Iris pigment epithelial cell (primary cell): ENCODE measurements at places on chromosomes 7 and 10.

- DNase-seq = no peak
Observed at GRCh38 chr10:59628456-59628855, 81.2 kb downstream of the SLC16A9 start.

GRCh38 chr10:21814866-21815265, 188.7 kb downstream of the DNAJC1 start:
- no peak for DNase-seq

DNA sequence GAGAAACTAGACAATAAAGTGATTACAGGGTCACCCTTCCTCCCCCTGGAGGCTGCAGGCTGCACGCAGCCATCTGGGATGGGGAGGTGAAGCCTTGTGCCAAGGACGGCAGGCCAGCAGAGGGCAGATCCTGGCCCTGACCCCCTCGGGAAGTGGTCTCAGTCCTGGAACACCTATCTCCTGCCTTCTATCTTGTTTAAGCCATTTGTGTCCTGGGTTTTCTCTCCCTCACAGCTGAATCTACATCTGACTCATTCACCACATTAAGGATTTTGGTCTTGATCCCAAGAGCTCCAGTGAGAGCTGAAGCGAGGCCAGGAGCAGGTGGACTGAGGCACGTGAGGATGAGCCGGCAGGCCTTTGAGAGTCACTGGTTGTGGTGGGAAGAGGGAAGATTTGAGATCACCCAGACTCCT, 16.4 kb upstream of the PARP12 start:
- DNase-seq = peak; percentile 49

DNA sequence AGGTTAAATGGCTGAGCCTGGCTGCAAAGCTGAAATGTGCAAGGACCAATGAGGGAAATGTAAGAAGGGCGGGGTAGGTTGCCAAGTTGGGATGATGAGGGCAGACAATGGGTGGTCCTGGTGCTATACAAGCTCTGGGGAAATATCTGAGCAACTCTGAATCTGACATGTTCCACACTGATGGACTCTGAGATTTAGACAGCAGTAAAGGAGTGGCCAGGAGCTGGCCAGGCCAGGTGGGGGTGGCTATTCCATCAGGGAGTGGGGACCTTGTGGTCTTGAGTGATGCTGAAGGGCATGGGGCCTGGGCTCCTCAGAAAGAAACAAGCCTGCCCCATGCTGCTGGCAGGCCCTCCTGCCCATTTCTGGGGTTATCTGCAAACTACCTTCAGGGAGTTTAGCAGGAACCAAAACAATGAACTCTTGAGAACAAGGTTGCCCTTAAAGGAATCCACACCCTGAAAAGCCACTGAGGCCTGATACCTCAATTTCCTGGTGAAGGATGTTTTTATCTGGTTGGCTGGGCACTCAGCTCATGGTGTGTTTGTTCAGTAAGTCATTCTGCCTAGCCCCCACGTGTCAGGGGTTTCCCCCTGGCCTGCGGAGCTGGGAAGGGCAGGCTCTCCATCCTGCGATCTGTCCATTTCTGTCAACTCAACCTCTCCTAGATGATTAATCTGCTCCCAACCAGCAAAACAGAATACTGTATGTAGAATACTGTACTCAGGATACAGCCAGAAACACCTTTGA, 143.3 kb upstream of the TNS3 start:
- peak; percentile 65 for DNase-seq

GRCh38 chr7:5670183-5670935, 111.1 kb downstream of the RNF216 start:
- peak; percentile 47 for DNase-seq

GRCh38 chr10:80685355-80685754, 147.7 kb downstream of the SH2D4B start:
- DNase-seq = no peak

DNA sequence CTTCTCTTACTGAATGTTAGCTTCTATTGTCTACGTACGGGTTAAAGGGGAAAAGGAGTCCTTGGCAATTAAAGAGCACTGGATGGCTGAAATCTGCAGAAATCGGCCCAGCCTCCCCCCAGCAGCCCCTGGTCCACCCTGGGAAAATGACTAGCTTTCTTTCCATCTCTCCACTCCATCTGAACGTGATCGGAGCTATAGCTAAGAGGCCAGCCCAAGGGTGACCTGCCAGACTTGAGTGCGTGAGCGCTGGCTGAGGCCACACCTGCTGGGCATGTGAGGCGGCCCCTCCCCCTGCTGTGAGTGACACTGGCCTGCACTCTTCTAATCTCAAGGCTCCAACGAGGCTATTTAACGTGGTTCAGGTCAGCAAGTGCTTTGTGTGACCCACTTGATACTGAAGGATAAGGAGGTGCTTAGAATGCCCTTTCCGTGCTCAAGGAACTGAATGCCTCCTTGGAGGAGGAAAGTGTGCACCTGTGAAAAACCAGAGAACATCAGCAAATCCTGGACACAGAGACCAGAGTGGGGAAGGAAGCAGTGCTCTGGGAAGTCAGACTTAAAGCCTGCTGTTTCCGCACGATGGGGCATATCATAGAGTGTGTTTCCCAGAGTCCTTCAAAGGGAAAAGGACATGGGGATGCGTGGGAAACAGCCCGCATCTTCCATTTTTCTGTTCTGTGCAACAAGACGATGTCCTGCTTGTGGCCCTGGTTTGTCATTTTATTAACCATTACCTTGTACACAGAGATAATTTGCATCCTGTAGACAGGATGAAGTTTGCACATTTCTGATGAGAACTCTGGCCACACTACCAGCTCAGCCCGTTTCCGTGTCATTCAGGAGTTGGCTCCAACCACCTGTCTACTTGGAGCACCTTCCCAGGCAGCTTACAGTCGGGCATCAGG, 12.5 kb upstream of the MNX1 start:
- no peak for DNase-seq

DNA sequence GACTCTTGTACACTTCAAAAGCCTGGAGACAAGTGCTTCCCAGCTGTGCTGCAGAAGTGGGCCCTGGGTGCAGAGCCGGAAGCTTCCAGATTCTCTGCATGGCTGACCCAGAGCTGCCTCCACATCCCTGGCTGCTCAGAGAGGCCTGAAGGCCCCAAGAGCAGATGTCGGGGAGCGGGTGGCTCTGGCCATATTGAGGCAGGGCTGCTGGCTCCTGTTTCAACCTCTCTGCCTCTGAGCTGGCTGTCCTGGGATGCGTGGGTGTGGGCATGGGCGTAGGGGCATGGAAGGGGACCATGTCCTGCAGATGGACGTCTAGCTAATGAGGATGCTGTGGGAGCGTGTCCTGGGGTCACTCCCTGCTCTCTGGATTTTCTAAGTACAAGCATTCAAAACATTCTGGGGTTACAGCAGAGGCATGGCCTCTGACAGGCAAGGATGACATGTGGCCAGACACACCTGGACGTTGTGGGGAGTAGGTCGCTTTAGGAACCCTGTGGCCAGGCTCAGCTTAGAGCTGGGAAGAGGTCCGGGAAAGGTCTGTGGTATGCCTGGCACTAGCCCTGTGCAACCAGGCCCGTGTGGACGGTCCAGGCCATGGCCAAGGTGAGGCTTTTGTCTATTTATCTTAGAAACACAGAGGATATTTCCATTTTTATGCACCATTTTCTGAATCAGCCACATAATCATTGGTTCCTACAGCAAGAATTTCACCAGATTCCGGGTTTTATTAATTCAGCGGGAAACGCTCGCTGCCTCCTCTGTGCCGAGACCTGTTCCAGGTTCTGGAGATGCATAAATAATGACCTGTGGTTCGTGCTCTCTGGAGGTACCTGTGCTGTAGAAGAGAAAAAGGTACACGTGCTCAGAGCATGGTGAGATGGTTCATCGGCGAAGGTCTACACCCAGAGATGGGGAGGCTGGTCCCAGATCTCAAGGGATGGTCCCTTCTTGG, 361.1 kb downstream of the GLRX3 start:
- no peak for DNase-seq

GRCh38 chr10:69295027-69295636, 16.8 kb downstream of the HK1 start:
- no peak for DNase-seq

DNA sequence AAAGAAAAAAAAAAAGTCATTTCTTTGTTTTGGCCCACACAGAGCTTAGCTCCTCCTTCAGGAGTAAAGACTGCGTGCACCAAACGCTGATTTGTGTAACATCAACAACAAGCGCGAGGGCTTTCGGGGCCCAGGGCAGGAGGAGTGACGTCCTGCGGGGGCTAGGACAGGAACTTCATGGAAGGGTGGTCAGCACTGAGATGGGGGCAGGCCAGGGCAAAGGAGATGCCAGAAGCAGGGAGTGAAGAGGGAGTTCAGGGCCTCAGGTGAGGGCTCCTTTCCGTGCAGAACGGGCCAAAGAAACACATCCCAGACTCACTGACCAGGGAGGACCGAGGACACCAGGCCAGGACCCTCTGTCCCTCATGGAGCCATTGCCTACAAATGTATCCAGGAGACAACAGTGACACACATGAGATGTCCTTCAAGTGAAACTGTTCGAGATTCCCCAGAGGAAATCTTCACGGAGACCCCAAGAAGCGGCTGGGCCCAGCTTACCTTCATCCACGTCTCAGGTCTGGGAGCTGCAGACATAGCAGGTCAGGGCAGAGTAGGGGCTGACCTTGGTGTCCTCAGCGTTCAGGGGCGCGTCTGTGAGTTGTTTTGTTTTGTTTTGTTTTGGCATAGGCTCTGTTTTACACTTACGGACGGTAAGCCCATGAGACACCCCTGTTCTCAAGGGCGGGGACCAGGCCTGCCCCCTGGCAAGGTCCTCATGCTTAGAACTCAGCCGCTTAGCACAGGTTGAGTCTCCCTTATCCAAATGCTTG, 30.4 kb upstream of the SHH start:
- no peak for DNase-seq

GRCh38 chr7:48244864-48245271, 73.6 kb downstream of the ABCA13 start:
- peak; percentile 34 for DNase-seq

- DNase-seq = no peak
Observed at GRCh38 chr7:75649462-75649861, 89.3 kb downstream of the HIP1 start.

DNA sequence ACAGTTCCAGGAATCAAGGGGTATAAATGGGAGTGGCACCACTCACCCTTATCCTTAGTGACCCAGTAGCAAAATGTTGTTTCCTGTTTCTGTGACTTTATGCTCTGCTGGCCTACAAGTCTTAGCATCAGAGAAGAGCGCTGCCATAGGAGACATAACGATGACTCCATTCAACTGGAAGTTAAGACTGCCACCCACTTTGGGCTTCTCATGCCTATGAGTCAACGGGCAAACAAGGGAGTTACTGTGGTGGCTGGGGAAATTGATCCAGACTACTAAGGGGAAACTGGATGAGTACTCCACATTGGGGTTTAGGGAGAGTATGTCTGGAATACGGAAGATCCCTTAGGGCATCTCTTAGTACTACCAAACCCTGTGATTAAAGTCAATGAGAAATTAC, 40.6 kb upstream of the PIK3CG start:
- no peak for DNase-seq

DNA sequence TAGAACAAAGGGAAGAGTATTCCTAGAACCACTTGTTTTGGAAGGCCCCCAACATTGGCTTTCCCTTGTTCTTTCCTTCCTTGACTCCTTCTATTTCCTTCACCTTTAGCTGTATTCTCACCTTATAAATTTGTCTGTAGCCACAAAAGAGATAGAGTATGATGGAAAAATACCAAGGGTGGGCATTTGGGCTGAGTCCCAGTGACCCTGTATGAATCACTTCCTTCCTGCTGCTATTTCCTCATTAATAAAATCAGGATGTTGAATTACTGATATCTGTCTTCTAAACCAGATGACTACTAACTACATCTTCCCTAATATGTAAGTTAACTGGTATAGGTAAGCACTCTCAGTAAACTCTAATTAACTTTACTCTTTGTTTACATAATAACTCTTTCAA, 55.1 kb downstream of the IFIT5 start:
- DNase-seq = no peak

DNA sequence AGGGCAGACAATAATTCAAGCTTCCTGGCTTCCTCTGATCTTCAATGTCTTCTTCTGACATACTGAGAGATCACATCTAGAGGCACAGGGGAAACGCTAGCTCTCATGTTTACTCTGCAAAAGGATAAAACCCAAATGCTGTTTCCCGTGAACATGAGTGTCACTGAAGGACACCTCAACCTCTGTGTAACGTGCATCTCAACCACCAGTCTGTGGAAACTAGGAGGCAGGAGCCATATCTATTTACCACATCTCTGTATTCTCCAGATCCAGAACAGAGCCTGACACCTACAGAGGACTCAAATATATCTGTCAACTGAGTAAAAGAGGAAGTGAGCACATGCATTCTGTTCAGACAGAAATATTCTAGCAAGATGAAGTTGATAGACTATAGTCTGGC, 140.3 kb upstream of the TARP start:
- no peak for DNase-seq

DNA sequence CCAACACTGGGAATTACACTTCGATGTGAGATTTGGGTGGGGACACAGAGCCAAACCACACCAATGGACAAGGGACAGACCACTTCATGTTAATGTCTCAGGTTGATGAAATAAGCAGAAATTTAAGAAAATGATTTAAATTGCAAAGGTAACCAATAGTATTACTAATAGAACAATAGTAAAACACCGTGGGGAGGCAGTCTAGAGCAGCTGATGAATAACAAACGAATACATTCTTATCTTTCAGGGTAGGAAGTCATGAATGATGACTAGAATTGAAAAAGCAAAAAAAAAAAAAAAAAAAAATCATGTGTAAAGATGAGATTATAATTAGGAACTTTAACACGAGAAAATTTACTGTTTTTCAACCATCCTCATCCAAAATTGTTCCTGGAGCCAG, 171.9 kb upstream of the TEX47 start:
- DNase-seq = no peak

DNA sequence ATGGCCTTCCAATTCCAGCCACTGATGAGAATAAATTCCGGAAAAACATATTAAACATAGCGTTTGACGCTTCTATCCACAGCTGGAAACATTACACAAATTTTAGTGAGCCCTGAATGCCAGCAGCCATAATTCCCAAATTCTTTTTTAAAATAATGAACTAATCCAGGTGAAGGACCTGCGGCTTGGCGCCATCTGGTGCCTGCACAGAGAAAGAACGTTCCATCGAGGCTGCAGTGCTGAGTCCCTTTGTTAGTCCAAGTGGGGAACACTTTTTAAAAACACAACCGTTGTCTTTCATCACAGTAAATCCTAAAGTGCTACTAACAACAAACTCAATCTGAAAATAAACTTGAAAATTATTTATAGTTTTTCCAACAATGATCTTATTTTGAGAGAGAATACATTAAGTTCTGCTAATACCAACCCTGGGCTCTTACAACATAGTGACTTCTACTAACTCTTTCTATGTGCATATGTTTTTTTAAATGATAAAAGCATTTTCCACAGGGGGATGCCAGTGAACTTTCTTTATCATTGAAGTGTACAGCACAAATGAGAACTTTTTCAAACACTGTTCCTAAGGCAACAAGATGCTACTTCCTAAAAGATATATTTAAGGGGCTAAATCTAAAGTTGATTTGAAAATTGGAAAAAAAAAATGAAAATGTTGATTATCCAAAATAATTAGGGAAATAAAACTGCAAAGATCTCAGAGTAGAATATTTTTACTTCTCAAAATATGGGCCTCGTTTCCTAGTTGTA, 166.9 kb upstream of the RNF32 start:
- DNase-seq = peak; percentile 31
